ENCODE measurements at places on chromosomes 11 and 22.
A peak's percentile ranks its signal among the peaks of the same experiment; 100 is the strongest.

GRCh38 chr11:19890308-19890707 is 177.7 kb downstream of the NAV2 start:
- DNase-seq = no peak

DNA sequence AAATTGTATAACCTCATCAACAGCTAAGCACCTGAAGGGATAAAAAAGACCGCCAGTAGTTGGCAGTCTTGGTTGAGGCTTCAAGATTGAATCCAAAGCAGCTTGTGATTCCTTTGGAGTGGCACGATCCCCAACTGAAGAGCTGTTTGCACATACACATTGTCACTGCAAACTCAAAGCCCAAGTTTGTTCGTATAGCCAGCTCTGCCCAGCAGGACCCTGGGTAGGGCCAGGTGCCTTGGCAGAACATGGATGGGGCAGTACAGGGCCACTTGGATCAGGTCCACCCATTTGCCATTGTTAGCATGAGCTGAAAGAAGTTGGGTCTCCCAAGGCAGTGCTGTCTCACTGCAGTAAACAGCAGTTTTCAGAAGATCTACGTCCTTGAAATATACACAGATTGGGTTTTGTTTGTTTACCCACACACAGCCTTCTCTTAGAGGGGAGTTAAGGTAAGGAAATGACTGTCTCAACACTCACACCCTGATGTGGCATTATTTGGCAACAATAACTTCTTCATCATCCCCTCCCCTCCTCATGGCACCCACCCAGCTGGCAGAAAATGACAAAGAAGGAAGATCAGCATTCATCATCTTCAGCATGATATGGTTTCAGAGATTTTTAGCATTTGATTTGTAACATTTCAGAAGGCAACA is 132.9 kb downstream of the COMMD9 start:
- no peak for DNase-seq

DNA sequence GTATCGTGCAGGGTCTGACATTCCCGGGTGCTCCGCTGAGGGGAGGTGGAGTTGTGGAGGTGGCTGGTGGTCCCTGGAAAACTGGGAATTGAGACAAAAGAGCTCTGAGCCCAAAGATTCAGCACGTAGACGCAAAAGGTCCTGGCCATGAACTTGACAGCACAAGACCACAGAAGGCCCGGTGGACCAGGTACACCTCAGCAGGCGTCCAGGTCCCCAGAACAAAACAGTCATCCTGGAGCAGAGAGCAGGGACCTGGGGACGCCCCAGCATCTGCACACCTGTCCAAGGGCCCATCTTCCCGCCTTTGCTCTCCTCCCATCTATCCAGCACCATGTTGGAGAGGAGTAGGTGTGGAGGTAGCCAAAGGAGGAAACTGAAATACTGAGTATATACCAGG is 13.8 kb upstream of the MB start:
- DNase-seq = no peak

DNA sequence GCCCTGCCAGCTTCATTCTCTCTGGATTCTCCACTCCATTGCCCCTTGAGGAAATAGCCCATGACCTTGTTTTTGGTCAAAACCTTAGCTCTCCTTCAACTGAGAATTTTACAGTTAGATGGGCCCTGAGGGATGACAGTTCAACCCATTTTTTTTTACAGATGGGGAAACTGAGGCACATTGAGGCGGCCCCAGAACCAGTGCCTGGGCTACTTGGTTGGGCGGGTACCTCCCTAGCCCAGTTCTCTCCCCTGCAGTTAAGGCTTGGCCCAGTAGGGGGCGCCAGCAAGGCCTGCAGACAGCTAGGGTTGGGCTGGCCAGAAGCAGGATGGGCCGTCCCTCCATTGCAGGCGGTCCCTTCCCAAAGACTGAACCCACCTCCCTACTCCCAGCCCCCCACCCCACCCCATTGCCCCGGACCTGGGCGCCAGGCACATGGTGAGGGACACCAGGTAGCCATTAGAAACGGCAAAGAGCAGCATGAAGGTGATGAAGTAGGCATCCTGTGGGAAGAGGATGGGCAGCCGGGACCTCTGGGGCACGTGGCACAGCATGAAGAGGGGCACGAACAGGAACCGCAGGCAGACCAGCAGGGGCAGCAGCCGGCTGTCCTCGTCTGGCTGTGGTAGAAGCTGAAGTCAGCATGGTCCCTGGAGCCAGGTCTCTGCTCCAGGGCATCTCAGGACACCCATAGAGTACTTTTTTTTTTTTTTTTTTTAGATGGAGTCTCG is 7.6 kb downstream of the SLC29A2 start:
- peak; percentile 61 for DNase-seq

- DNase-seq = no peak
Observed at GRCh38 chr11:32550207-32550606, 33.4 kb upstream of the EIF3M start.

DNA sequence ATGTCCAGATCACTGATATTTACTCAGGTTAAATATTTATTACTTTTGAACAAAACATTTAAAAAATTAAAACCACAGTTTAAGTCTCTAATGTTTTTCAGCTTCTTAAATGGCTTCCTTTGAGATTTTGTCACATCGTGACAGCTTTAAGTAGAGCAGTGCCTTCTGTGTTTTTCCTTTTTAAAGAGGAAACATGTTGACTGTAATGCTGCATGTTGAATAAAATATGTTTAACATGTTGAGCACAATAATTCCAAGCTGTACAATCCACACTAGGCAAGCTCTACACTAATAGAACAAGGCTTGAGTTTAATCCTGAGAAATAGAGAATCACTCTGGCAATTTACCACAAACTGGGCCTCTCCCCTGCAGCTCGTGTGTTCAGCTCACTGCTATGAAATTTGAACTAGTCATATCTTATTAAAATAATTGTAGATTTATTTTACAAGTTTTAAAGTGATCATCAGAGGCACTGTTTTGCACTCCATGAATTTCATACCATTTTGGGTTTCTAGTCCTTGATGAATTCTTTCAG is 368.3 kb downstream of the SOX6 start:
- no peak for DNase-seq

DNA sequence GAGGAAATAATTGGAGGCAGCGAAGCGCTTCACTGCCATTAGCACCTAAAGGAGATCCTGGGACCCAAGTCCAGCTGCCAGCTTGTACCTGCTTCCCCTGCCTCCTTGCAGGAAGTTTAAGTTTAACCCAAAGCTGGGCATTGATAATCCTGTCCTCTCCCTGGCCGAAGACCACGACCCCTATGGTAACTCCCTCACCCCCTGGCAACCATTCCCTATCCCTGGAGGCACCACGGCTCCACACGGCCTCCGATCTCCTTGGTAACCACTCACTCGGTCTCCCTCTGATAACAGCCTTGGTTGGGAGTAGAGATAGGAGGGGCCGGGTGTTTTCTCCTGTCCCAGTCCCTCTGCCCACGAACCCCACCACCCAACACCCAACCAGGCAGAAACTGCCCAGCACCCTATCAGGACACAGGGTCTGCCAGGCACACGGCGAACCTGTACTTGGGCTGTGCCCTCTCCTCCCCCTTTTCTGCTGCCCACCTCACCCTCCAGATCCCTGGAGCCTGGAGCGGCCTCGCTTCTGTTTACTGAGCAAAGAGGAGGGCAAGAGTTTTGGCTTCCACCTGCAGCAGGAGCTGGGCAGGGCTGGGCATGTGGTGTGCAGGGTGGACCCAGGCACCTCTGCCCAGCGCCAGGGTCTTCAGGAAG is 833 bp downstream of the NHERF4 start:
- no peak for DNase-seq

GRCh38 chr22:26570864-26571525 is 18.9 kb downstream of the TPST2 start:
- DNase-seq = no peak

DNA sequence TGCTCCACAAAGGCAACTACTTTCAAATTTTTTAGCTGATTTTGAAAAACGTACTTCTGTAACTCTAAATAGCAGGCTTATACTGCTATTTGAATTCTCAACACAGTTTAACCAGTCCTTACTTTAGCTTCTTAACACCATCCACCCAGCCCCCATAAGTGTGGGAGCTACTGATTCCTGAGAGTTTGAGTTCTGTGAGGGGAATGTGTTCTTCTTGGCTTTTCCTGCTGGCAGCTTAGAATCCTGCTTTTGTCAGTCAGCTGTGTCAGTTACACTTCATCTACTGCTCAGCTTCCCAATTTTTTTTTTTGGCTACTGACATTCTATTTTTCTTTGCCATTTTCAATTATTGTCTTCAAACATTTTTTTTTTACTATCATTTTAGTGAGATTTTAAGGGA is 440.4 kb downstream of the INSC start:
- no peak for DNase-seq

DNA sequence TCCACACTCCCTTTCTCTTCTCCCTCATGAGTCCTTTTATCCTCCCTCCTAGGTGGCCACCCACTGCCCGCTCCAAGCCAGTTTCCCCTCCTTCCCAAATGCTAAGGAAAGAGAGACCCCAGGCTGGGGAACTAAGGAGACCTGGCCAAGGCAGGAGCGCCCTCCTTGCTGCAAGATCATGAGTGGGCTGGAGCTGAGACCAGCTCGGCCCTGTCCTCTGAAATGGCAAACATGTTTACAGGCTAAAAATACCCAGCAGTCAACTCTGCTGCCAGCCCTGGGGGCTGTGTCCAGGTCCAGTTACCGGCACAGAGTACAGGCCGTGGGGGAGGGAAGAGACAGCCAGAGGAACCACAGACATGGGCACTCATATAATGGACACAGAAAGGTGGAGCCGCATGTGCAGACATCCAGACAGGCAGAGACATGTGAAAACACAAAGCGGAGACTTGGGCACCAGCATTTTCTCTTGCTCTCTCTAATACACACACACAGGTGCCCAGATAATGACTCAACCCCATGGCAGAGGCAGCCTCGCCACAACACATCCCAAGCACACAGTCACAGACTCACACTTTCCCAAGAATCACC is 1.2 kb upstream of the AHNAK start:
- no peak for DNase-seq

DNA sequence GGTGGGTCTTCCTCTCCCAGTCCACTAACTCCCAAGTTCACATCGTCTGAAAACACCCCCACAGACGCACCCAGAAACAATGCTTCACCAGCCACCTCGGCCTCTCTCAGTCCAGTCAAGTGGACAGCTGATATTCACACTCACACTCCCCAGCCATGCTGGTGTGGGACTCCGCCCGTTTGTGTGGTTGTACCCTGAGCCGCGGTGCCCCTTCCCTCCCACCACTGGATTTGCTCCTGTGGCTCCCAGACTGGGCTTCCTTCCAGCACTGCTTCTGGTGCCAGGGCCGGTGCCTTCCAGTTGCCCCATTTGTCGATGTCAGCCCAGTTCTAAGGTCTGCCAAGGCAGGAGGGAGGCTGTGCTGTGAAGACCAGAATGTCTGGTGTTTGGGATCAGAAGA is 37.9 kb upstream of the PLET1 start:
- DNase-seq = no peak

GRCh38 chr11:134665571-134666270 is 253.7 kb upstream of the B3GAT1 start:
- no peak for DNase-seq

DNA sequence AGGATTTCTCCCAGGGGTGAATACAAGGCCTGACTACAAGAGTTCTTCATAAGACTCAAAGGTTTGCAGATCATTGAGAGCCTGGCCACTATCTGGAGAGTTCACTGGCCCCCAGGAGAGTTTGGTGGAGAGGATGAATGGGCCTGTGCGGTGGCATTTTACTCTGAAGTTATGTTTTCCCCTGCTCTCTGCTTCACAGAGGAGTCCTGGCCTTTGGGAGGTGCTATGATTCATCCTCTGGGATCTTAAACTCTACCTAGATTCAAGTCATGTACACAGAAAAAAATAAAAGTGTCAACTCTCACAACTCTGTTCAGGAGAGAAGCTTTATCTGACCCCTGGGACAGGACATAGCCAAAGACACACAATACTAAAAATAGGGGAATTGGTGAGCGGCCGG is 159.1 kb upstream of the CARD18 start:
- DNase-seq = no peak

GRCh38 chr22:28813772-28814518 is 13.6 kb upstream of the XBP1 start:
- DNase-seq = no peak

DNA sequence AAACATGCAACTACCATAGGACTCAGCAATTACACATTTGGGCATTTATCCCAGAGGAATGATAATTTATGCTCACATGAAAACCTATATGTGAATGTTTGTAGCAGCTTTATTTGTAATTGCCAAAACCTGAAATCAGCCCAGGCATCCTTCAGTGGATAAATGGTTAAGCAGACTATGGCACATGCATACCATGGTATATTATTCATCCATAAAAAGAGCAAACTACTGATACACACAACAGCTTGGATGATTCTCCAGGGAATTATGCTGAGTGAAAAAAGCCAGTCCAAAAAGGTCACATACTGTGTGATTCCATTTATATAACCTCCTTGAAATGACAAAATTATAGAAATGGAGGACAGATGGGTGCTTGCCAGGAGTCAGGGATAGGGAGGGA is 86.7 kb downstream of the ALX4 start:
- DNase-seq = no peak

GRCh38 chr11:350723-351255 is 18.5 kb upstream of the B4GALNT4 start:
- no peak for DNase-seq

GRCh38 chr11:111387363-111387762 is 8.3 kb upstream of the POU2AF1 start:
- no peak for DNase-seq

- DNase-seq = no peak
Observed at GRCh38 chr22:37416389-37416788, 10.9 kb downstream of the ELFN2 start.

DNA sequence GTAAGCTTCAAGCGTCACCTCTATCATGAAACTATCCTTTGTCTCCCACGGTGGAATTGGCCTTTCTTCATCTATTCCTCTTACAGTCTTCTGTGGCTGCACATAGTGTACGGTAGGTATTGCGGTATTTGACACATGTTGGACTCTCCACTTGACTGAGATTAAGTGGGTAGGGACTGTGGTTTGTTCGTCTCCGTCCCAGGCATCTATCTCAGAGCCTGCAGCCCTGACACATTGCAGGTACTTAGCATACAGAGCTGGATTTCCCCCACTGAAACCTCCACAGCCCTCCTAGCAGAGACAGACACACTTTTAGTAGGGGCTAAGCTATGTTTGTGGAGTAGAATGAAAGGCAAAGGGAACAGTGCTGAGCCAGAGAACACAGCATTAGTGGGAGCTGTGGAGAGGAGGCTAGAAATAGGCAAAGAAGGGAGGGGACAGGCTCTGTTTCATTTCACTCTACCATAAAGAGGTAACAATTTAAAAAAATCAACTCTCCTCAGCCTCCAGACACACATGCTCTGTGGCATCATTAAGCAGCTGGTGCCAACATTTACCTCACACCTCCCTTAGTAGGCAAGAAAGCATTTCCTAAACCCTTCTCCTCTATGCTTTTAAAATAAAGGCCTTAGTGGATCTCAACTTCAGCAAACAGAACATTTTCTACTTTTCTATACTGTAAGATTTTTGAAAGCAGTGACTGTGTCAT is 277.5 kb downstream of the KIRREL3 start:
- DNase-seq = no peak

- no peak for DNase-seq
Observed at GRCh38 chr11:9264316-9265210, 587 bp downstream of the DENND5A start.

- DNase-seq = no peak
Observed at GRCh38 chr11:61153593-61154095, 7.6 kb downstream of the VPS37C start.

- no peak for DNase-seq
Observed at GRCh38 chr11:120615391-120615790, 103.8 kb downstream of the GRIK4 start.

Measured in activated CD4-positive, CD25-positive, alpha-beta regulatory T cell (primary cell).